Activated naive CD4-positive, alpha-beta T cell treated with anti-CD3 and anti-CD28 coated beads, Interleukin-2, amount 50 U/mL, for 16 hours (primary cell): ENCODE measurements at places on chromosomes 3 and 15.

DNA sequence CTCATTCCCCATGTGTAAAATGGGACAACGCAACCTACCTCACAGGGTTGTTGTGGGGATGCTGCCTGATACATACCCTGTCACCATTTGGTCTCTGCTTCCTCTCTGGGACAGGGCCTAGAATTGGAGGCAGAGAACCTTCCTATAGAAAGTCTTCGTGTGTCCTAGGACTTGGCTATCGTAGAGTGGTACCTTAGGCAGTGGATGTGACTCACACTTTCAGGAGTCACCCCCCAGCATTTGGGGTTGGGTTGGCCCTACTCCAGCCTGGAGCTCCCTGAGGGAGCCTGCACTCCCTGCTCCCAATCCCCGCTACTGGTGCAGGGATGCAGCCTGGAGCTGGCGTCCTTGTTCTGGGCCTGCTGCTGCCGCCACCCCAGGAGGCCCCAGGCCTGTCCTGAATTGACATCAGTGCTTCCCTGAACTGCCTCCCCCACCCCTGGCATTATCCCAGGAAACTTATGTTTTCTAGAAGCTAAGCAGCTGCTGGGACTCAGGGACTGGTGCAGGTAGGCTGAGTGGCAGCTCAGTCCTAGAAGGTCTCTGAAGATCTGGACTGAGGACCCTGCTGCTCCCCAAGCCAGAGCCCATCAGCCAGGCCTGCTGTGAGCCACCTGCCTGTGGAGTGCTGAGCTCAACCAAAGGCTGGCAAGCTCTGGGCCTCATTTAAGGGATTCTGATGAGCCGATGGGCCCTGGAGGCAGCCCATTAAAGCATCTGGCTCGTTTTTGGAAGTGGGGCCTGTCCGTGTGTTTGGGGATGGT lies 9.9 kb downstream of the C15orf39 start:
- DNase-seq: no peak

DNA sequence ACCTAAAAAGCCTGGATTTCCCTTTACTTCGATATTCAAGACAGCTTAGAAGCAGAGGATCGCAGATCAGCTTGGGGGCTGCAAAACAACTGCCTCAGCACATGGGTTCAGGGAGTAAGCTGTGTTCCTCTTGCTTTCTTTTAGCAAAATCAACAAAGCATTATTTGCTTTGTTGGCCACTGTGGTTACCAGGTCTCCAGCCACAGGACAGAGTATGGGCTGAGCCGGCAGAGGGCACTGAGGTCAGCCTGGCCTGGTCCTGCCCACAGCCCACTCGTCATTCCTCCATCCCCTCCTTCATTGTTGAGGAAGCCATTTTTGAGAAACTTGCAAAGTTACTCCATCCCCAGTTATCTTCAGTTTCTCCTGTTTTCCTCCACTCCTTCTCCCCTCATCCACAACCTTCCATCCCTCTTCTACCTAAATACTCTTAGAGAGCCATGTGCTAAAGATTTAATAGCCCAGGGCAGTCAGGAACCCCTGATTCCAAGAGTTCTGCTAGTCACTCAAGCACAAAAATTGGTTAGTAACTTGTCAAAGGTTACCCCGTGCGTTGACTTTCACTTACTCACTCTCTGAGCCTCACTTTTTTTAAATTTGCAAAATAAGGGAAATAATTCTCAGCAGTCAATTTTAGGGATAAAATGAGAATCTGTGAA lies 60.0 kb upstream of the HES1 start:
- no peak for DNase-seq

- DNase-seq: no peak
Observed at GRCh38 chr15:35496585-35496984, 49.4 kb downstream of the DPH6 start.

- no peak for DNase-seq
Observed at GRCh38 chr3:58169371-58169770, 41.4 kb downstream of the DNASE1L3 start.

DNA sequence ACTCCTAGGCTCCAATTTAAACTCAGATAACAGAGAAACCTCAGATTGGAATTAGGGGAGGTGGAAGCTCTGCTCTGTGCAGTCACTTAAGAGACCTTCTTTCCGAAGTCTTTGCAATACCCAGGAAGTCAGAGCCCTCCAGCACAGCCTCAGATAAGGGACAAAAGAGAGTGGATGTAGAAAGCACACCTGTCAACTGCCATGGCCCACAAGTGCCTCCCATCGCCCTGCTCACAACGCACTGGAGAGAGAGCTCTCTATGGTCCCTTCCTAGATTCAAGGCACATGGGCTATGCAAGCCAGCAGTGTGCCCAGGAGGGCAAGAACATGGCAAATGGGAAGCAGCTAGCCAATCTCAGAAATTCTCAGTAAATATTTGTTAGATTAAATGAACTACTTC lies 47.3 kb upstream of the TBL1XR1 start:
- DNase-seq: no peak

DNA sequence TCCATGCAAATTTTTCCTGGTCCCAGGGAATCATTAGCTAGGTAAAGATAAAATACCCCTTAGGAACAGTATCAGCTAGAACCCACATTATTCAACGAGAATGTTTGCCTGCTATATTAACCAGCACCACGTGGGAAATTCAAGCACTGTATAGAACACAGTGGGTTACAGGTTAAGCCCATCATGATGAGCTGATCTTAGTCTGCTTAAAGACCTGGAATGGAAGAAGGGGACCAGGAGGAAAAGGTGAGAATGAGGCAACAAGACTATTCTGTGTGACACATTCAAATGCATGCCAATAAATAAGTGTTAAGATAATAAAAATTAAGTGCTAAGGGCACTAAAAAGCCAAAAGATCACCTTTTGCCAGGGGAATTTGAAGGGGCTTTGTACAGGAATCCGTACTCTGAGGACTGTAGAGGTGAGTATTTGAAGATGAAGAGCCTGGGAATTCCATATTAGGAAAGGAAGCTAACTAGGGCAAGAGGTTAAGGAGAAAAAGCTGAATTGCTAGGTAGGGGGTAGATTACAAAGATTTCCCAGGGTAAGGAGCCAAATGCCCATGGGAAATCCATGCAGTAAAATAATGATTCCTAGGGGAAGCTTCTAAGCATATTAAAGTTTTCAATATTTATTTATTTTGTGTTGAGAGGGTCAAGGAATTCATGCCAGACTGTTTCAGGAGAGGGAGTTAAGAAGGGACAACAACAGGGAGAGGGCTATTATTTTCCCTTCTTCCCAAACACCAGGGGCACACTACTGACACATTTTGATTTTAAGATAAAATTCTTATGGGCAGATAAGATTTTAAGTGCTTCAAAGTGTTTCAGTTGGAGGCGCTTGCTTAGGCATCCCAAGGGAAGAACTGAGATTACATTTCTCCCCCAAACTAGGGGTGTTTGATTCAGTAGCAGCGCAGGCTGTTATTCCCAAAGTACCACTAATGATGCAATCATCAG lies 2.3 kb upstream of the MED12L start:
- no peak for DNase-seq

- no peak for DNase-seq
Observed at GRCh38 chr3:114627770-114628169, 333.9 kb downstream of the TIGIT start.

GRCh38 chr3:183285318-183285717 lies 32.3 kb downstream of the B3GNT5 start:
- no peak for DNase-seq

DNA sequence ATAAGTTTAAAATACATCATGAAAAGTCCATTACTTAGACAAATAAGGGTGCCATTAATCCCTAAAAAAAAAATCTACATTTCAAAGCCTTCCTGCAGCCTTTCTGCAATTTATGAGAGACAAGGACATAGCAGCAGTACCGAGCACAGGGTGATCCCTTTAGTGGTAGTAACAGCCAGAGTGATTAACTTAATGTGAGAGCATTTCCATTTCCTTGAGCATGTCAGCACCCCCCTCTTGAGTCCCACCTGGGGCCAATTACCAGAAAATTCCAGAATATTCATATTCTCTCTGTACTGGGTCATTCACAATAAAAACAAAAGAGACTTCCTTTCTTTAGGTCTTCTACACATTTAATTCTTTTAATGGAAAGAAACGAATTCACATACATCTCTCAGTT lies 546.9 kb upstream of the CCDC54 start:
- no peak for DNase-seq

DNA sequence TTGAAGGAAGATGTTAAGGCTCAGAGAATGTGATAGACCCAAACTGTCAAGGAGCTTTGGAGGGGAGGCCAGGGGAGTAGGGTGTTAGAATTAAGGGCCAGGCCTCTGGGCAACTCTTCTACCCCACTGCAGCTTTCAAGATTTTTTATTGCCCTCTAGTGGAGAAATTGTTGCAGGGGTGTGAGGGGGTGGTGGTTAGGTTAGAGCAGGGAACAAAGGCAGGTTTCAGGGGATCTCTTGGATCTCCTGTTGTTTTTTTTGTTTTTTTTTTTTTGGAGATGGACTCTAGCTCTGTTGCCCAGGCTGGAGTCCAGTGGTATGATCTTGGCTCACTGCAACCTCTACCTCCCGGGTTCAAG lies 1.4 kb upstream of the SEC13 start:
- DNase-seq: no peak

- no peak for DNase-seq
Observed at GRCh38 chr15:59237119-59237855, 30.6 kb downstream of the LDHAL6B start.

DNA sequence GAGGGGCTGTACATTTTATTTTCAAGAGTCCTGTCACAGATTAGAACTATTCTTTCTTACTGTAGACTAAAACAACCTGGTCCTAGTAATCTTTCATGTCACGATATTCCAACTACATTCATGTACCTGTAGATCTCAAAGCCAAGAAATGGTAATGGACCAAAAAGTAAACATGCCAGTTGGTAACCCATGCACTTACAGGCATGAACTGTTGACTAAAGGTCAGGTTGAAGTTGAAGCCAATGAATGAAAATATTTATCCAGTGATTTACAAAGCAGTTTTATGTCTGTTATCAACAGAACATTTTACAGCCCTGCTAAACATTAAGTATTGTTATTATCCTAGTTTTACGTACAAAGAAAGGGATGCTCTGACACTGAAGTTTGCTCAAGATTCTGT lies 25.3 kb downstream of the LRRC57 start:
- no peak for DNase-seq

DNA sequence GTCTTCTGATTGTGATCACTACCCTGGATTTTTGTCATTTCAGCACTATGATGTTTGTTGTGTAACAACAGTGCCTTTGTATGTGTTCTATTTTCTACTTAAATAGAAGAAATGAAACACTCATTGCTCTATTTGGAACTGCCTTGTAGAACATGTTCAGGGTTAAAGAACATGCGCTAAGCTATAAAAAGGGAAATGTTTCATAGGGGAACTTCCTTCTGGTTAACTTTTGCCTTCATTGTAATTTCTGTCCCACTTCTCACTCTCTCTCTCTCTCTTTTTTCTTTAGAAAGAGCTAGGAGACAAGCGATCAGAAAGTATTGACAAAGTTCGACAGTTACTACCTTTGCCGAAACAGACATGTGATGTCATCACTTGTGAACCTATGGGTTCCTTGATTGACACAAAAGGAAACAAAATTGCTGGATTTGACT lies at the start of gene P2RY12:
Gene P2RY12 (minus strand): TSS at position 13 of the 434 bp plus-strand sequence. CDS start 45,908 bp downstream, outside the sequence.
- no peak for DNase-seq

DNA sequence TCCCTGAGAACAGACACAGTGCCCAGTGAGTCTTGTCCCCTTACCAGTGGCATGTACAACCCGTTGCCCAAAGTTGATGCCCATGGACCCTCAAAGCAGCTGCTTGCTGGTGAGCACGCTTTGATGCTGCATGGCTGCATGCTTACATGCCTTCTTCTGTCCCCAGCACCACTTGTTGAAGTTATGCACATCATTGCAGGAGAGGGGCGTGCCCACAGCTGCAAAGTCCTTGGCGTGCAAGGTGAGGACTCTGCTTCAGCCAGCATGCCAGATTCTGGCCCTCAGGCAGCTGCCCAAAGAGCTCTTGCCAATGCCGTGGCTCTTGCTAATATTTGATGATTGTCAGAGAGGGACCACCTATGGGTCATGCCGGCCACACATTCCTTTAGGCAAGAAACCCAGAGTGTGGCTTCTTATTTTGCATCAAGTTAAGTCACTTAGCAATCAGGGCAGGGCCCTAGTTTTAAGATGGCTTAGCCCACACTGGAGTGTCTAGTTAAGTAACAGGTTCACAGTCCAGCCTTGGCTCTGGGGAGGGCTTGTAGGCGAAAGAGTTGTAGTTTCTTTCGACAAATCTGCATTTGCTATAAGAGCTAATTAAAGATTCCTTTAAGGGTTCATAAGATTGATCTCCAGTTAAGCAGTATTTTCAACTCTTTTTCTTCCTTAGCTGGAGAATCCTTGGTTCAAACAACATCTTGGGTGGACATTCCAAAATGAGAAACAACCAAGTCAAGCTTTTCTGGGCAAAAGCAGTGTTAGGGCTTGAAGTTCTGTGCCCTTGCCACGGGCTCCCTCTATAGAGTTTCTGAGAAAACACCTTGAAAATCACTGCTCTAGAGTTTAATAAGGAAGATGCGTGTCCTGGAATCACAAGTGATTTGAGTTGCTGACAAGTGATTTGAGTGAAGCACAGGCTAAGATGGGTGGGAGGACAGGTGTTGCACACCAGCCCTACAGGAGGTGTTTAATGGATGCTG lies 128.6 kb downstream of the SLCO3A1 start:
- no peak for DNase-seq

- no peak for DNase-seq
Observed at GRCh38 chr3:168884353-168884903, 779.1 kb downstream of the MECOM start.

DNA sequence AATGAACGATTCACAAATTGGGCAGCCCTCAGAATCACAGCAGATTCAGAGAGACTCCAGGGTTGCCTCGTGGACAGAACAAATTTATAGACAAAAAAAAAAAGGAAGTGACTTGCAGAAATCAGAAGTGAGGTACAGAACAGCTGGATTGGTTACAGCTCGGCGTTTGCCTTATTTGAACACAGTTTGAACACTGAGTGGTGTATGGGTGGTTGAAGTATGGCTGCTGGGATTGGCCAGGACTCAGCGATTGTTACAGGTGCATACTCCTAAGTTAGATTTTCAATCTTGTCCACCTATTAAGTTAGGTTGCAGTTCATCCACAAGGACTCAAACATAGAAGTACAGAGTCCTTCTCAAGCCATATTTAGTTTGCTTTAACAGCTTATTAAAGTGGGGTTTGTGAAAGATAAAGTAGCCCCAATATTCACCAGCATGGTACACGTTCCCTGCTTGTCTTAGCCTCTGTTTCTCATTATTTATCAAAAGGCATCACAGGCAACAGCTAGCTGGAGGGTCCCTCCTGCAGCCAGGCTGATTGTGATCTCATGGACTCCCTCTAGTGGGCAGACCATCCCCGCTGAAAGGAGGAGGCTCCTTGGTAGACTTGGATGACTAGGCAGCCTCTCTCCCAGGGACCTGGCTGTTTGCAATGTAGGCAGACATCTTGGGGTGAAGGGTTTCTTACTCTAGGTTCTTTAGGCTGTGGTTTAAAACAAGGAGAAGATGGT lies 17.6 kb upstream of the ALDH1L1 start:
- peak; percentile 40 for DNase-seq
